ENCODE measurements at places on chromosomes 3 and 15.

DNA sequence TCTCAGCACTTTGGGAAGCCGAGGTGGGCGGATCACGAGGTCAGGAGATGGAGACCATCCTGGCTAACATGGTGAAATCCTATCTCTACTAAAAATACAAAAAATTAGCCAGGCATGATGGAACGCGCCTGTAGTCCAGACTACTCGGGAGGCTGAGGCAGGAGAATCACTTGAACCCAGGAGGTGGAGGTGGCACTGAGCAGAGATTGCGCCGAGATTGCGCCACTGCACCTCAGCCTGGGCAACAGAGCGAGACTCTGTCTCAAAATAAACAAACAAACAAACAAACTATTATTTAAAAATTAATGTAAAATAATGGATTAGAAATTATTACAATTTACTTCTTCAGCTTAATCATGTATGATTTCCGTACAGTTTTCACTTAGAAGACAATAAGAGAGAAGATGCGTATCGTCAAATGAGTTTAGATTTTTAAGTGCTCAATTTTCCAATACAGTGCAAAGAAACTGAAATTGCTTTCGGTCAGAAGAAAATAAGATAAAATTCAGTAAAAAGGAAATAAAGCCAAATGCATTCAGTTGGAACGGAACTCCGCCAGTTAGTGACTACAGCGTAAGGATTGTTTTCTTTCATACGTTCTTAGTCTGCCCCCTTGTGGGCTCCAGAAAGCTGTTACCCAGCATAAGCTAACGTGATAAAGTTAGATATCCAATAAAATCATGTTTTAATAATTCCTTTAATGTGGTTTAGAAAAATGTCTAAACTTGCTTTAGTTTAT lies 24.8 kb downstream of the AADAC start:
- DNase-seq, result peak; percentile 58

- no peak for DNase-seq
Observed at GRCh38 chr15:65824941-65825544, 33.0 kb upstream of the DENND4A start.

DNA sequence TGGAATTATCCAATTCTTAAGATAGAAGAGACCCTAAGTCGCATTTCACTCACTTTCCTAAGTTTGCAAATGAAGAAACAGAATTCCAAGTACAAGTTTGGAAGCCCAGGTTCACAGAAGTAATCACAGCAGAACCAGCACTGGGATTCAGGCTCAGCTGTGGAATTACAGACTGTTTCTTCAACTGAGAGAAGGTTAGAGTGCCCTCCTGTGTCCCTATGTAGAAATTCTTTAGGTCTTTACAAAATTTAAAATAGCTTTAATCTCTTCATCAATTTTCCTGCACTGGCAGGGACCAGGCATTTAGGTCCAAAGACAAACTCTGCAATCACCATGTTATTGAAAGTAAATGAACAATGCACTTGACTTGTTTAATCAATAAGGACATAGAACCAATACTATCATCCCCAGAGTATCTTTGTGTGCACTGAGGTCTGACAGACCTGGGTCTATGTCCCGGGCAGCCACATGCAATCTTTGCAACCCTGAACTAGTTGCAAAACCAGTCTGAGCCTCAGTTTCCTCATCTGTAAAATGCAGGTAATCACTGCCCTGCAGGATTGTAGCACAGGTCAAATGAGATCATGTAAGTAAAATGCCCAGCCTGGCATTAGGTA lies 96.3 kb upstream of the ZBED2 start:
- DNase-seq, result peak; percentile 37

DNA sequence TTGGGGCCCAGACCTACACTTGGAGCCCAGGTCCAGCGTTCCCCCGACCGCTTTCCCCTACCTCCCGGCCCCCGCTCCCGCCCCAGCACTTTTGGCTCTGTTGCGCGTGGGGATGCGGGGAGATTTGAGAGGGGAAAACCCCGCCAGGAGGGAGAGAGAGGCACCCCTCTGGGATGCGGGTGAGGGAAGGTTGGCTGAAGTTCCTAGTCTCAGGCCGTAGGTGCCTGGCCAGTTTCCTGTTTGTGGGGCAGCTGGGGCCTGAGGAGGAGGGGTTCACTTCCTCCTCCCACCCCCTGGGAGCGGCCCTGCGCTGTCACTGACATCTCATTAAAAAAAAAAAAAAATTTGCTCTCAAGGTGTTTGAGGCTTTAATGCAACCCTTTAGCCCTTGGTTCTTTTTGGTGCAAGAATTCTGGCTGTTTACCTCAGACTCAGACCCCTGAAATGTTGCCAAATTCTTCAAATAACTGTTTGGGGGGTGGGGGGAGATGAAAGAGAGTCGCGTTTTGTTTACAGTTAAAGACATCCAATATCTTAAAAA lies 2.6 kb downstream of the FAM43A start:
- DNase-seq, result no peak

- no peak for DNase-seq
Observed at GRCh38 chr3:119343719-119344118, 49.5 kb downstream of the ARHGAP31 start.

DNA sequence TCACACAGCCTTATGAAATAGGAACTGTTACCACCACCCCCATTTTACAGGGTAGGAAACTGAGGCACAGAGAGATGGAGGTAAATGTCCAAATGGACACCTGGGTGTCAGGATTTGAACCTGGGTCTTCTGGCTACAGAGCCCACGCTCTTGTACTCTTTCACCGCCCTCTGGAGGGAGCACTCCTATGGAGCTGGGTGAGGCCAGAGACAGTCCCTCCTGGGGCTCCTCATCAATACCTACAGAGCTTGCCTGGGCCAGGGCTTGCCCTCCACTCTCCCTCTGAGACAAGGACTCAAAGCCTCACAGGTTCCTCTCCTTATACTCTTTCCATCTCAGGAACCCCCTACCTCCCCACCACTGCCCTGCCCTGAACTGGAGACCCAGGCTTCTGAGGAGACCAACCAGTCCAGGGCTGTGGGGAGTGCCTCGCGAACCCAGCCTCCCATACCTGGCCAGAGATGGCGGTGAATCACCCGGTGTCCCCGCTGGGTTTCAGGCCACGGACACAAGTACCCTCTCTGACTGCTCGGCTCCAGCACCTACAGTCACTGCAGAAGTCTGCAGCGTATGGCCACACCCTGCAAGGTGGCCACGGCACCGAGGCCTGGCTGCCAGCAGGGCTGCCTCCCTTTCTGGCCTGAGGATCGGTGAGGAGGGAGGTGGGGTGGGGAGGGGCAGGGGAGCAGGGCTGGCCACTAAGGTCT lies 22.1 kb upstream of the ATP2B2 start:
- DNase-seq, result no peak

DNA sequence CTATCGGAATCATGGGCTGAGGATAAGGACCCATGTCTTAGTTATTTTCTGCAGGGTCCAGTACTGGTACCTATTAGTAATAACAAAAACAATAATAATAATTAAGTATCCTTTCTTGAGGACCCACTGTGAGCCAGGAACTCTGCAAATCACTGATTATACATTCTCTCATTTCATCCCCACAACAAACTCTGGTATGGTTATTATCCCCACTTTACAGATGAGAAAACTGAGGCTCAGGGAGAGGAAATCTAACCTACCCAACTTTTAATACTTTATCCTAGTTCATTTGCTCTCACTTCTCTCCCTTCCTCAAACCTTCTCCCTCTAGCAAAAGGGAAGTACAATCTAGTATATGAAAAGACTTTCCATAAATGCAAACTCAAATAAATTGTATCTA lies 528.4 kb upstream of the PROK2 start:
- no peak for DNase-seq

DNA sequence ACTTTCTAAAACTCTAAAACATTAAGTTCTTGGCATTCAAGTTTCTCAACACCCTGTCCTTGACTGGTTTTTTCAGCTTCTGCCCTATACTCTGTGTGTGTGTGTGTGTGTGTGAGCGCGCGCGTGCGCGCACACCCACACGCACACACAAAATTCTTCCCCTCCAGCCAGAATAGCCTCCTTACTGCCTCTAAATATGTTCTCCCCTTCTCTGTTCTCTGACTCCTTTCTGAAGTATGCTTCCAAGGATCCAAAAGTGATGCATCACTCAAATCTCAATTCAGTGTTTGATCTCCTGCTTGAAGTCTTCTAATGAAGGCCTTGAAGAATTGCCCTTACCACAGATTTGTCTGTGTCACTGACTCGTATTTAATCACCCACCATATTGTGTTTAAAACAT lies 129.8 kb downstream of the SLC25A26 start:
- DNase-seq, result no peak

DNA sequence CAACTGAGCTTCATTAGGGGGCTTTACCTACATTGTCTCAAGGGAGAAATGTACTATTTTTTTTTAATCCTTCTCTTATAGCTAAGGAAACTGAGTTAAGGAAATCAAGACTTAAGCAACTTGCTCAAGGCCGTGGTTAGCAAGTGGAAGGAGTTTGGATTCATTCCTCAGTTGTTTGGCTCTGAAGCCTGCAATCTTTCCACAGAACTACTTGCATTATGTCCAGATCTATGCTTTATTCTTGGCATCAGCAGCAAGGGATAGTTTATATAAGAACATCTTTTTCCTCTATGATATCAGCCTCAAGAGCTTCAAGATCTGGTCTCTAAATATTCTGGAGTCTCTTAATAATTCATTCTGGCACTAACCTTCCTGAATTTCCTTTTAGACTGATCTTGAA lies 182.4 kb downstream of the SV2B start:
- DNase-seq, result no peak

DNA sequence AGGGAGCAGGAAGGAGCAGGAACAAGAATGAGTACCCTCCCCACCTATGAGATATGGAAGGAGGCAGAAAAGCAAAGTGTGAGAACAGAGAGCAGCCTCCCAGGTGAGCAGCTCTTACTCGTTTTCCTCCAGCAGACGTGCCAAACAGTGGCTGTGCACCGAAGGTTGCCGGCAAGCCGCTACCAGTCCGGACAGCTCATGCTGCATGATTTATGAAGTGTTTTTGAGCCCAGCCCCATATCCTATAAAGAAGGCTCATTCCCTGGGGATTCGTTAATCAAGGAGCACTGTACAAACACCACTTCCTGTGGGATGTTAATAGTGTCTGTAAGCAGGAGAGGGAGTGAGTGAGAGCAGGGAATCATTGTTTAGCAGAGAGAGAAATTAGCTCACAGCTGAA lies 118.3 kb upstream of the FOXB1 start:
- DNase-seq, result no peak

DNA sequence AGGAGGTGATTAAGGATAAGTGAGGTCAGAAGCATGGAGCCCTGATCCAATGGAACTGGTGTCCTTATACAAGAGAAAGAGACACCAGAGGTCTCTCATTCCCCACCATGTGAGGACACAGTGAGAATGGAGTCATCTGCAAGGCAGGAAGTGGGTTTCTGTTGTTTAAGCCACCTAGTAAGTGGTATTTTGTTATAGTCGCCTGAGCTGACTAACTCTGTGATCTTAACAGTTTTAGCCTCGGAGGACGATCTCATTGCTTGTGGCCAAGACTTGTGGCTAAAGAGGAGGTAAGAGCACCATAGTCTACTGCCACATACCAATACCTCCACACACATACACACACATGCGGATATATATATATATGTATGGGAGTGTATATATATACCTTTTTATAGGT lies 73.8 kb downstream of the MCTP2 start:
- no peak for DNase-seq

GRCh38 chr3:119223511-119223910 lies 17.2 kb downstream of the B4GALT4 start:
- DNase-seq, result no peak

DNA sequence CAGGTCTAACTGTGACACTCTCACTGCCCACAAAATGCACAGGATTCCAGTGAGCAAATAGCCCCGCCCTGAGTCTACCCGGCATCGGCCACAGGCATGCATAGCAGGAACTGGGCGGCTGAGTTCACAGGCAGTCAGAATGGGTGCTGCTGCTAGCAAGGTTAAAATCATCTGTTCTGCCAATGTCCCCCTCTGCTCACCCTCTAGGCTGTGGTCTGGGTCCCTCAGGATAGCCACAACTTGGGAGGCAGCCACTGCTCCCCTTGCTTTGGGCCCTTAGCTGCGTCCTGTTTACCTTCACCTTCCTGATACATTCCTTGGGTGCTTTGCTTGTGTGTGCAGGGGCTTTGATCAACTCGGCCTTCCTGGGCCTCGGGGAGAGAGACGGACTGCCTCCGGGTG lies 232.9 kb upstream of the RGMA start:
- DNase-seq, result no peak

DNA sequence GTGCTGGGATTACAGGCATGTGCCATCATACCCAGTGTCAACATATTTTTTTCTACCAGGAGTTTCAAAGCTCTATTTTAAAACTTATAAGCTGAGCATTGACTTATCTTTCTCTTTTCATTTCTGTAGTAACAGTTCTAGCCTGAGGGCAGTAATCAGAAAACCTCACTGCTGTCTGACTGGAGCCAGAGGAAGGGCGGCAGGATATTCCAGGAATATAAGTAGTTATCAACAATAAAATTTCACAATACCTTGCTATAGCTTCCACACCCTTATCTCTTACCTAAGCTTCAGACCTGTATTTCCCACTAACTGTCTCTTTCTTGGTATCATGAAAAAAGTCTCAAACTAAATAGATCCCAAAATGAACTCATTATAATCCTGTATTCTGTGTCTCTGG lies 5.1 kb upstream of the NEDD4 start:
- no peak for DNase-seq

DNA sequence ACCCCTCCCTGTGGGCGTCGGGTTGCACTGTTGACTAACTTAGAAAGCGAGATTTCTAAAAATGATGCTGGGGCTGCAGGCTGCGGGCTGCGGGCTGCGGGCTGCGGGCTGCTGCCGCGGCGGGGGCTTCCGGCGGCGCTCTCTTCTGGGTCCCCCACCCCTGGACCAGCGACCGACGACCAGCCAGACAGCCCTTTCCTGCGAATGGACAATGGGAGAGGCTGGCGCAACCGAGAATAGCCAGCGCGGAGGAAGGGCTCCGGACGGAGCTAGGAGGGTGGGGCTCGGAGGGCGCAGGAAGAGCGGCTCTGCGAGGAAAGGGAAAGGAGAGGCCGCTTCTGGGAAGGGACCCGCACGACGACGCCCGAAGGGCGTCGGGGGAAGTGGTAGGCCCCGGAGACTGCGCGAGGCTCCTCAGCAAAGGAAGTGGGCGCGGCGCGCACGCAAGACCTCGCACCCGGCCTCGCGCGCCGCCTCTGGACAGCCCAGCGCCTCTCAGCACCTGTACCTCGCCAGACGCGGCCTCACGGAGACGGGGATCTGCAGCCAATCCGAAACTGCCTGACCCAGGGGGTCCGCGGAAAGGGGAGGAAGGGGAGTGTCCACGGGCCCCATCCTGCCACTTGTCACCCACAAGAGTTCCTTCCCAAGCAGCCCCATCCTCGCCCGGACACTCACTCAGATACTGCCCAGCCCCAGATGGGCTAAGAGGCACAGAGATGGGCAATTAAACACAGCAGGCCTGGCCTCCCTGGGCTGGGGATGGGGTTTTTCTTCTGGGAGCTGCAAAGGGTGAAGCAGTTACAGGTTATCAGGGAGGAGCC lies 70.7 kb downstream of the SLC12A8 start:
- no peak for DNase-seq

GRCh38 chr15:62060896-62061280 lies 641 bp upstream of the VPS13C start:
- DNase-seq, result no peak

DNA sequence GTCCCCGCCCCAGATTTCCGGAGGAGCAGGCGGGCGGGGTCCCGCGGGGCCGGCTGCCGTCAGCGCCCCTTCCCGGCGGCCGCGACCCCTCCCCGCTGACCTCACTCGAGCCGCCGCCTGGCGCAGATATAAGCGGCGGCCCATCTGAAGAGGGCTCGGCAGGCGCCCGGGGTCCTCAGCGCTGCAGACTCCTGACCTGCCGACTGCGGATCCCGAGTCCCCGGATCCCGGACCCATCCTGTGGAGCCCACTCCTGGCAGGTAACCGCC lies at the start of gene TRH:
Gene TRH (plus strand): TSS at position 157 of the 269 bp plus-strand sequence. CDS start 1,097 bp downstream, outside the sequence.
- no peak for DNase-seq

Measured in G401 (cell line).